Esophagus squamous epithelium (tissue), 5 donors: ENCODE measurements at places on chromosomes 1 and 21.

DNA sequence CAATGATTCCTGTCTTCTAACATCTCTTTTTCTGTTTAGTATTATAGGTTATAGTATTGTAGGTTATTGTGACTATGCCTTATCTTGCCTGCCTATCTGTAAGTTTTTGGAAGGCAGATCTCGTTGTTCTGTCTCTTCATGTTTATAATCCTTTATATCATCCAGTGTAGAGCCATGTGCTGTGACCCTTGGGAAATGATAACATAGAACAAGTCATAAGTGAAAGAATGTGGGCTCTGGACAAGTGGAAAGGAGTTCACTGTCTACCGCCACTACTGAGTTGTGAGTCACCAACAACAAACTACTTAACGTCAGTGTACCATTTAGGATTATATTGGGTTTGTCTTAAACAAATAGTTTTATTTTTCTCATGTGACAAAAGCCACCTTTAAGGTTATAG is 139.3 kb downstream of the LYPLAL1 start:
- no peak for DNase-seq

GRCh38 chr1:85579622-85580021 is 939 bp upstream of the CCN1 start:
- no peak for DNase-seq

GRCh38 chr1:82697965-82698364 is 897.2 kb downstream of the ADGRL2 start:
- no peak for DNase-seq

DNA sequence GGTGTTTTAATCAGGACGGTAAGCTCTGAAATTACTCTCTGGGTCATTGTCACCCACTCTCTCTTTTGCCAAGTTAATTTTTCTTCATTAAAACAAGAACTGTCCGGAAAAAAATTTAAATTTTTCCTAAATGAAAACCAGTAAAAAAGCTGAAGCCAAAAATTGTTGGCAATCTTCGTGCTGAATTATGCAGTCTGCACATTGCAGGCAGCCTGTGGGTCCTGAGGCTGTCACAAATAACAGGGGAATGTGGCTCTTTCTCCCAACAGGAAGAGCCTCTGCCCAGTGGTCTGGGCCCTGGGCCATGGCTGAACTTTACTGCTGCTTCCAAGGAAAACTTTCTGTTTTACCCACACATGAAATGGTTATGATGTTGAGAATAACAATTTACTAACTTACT is 153.9 kb upstream of the SPAG17 start:
- DNase-seq = no peak

- DNase-seq = no peak
These were observed 35.7 kb downstream of the TOR1AIP1 start for GRCh38 chr1:179917601-179918429.

GRCh38 chr1:221514806-221515205 is 227.1 kb downstream of the DUSP10 start:
- no peak for DNase-seq

GRCh38 chr1:76905876-76906595 is 38.8 kb downstream of the ST6GALNAC5 start:
- DNase-seq = no peak

- no peak for DNase-seq
These were observed 8.1 kb downstream of the C1orf116 start for GRCh38 chr1:207024202-207025145.

DNA sequence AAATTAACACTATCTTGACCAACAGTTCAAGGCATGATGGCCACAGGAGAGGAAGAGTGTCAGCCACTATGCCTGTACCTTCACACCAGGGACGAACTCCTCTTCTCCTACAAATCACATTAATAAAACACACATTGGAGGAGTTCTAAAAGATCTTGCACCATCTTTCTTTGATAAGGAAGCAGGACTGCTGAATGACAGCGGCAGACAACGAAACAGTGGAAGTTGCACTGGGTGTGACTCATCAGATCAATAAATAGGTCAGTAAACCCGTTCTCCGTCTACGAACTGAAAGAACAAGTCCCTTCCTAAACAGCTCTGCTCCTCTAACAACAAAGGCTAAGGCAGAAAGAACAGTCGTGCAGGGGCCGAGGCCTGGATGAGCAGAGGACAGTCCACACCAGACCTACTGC is 23.1 kb downstream of the UBE2G2 start:
- DNase-seq = no peak

- DNase-seq = no peak
These were observed 9.5 kb downstream of the RHEX start for GRCh38 chr1:206062464-206062863.

DNA sequence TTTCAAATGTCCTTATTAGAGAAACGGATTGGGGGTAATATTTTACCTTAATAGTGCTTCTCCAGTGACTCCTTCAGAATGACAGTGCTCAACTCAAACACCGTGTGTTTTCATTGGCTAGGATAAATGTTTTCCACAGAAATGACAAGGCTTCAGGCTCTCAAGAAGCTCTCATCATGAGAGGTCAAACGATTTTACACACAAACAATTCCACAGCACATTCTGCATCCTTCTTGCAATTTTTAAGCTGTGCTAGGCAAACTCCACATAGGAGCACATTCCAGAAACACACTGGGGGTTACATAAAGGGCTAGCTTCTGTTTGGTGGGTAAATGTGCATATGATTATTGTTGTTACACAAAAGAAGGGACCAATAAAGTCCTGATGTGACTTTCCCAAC is 75.5 kb upstream of the IPO9 start:
- no peak for DNase-seq

DNA sequence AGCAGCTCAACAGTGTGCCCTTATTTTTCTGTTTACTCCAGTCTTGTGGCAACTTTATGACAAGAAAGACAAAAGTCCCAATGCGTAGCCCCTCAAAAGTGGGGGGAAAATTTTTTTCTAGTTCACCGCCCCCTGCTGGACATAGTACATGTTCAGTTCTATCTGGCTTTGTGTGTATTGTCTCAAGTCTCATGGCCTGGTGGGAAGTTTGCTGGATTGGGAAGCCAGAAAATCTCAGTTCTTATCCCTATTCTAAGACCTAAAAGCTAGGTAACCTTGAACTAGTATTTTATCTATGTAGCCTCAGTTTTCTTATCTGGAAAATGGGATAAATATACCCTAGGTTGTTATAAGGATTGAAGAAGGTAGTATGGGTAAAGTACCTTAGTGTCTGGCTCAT is 55.8 kb upstream of the LDLRAP1 start:
- DNase-seq = no peak

- DNase-seq = no peak
These were observed 76.1 kb upstream of the PPP2R5A start for GRCh38 chr1:212208978-212209644.

- DNase-seq = no peak
These were observed 8.5 kb downstream of the GGPS1 start for GRCh38 chr1:235336903-235337302.

GRCh38 chr1:41557751-41558455 is 73.4 kb upstream of the EDN2 start:
- DNase-seq = no peak

- no peak for DNase-seq
These were observed 3.4 kb upstream of the RNF19B start for GRCh38 chr1:32967888-32968568.

DNA sequence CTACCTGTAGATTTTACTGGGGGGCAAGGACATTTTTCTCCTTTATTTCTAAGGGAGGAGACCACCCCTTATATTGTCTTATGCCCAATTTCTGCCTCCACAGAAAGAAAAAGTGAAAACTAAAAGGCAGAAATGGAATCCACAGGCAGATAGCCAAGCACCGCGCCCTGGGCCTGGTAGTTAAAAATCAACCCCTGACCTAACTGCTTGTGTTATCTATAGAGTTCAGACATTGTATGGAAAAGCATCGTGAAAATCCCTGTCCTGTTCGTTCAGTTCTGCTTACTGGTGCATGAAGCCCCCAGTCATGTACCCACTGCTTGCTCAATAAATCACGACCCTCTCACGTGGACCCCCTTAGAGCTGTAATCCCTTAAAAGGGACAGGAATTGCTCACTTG is 33.7 kb upstream of the IL6R start:
- no peak for DNase-seq

GRCh38 chr1:110207831-110208230 is 2.3 kb upstream of the KCNC4 start:
- DNase-seq = no peak

- no peak for DNase-seq
These were observed 49.1 kb upstream of the IFNLR1 start for GRCh38 chr1:24235921-24236788.

DNA sequence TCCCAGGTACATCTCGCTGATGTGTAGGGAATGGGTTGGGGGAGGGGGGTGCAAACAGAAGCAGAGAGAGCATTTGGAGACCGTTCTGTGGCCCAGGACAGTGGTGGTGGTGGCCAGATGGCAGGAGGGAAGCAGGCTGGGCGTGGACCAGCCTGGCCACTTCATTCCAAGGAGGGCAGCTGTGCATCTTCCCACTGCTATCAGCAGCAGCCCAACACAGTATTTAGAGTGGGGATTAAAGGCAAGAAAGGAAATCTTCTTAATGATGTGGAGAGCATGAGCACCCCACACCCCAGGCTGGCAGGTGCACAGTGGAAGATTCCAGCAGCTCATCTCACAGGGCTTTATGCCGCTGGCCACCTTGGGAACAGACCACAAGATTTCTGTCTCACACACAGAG is 198.7 kb downstream of the NPHP4 start:
- no peak for DNase-seq

DNA sequence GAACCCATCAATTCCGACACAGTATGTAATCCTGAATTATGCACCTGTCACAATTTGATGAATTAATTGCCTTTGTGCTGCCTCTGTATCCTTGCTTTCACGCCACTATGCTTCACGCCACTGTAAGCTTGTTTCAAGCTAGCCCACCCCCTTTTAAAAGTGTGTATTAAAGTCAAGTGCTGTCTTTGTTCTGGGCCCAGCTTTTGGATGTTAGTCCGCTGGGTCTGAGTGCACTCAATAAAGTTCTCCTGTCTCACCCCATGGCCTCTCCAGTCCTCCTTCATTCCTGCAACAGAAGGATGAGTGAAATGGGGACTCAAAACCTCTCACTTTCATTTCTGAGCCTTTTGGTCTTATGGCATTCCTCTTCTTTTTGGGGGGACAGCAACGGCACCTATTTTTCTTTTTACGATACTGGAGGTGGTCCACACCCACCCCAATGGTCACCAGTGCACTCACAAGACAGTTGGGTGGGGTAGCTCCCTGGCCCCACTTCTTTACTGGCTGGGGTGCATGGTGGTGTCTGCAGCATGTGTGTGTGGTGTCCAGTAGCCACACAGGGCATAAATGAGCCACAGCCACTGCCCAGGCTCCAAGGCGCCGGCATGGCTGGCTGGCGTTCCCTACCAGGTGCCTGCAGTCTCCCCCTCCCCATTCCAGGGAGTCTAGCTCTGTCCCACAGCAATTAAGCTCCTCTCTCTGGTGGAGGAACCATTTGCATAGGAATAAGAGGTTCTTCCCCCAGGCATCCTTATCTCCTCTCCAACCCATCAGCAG is 1.8 kb downstream of the THEM4 start:
- DNase-seq = no peak

DNA sequence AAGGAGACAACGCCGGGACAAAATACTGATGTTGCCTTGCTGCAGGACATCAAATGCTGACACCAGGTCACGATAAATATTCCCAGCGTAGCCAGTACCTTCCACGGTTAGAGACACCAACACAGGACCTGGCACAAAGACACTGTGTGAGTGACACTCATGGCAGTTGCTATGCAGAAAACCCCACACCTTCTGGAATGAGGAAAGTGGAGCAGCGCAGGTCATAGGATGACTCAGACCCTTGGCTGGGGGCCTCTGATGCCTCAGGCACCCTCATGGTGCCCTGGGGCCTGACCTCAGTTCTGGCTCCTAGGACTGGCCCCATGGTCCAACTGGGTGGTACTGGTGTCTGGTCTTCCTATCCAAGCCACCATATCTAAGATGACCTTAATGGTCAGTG is 7.0 kb downstream of the DCST2 start:
- no peak for DNase-seq

- no peak for DNase-seq
These were observed 30.8 kb downstream of the GORAB start for GRCh38 chr1:170562646-170563338.

GRCh38 chr1:204198348-204199340 is 2.4 kb upstream of the KISS1 start:
- no peak for DNase-seq

DNA sequence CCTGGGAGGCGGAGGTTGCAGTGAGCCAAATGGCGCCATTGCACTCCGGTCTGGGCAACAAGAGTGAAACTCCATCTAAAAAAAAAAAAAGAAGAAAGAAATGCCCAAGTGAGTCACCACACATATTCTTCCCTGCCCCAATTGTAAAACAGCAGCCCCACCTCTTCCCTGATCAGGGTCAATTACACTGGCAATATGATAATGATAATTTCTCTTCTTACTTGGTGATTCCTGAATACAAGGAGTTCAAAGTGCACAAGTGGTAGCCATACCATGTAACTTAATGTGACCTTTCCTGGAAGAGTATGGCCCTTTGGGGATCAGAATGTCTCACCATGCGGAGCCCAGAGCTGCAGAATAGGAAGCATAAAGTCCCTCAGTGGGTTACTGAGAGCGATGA is 11.8 kb upstream of the CGN start:
- DNase-seq = no peak

DNA sequence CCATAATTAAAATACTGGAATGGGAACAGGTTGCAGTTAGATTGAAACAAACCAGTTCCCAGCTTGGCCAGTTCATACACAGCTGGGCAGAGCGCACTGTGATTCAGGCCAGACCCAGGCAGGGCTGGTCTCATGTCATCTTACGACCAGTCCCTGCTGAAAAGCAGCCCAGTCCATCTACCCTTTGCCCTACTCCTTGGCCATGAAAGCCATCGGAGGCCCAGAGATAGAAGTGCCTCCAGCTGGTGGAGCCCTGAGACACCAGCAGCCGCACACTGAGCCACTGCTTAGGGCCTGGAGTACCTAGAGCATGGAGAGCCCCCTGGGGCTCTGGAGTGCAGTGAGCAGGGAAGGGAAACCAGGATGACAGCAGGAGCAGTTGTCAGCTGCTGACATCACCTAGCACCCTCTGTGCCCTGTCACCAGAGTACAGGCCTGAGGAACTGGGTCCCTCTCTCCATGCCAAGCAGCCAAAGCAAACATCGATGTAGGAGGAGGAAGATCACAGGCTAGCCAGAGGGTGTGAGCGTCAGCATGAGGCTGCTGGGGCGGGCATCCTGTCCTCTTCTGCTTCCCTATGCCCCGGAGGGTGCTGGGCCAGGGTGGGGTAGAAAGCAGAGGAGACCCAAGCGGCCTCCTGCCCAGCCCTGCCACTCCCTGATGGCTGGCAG is 34.2 kb upstream of the TMEM125 start:
- no peak for DNase-seq
